ENCODE measurements at places on chromosomes 16 and 17.

DNA sequence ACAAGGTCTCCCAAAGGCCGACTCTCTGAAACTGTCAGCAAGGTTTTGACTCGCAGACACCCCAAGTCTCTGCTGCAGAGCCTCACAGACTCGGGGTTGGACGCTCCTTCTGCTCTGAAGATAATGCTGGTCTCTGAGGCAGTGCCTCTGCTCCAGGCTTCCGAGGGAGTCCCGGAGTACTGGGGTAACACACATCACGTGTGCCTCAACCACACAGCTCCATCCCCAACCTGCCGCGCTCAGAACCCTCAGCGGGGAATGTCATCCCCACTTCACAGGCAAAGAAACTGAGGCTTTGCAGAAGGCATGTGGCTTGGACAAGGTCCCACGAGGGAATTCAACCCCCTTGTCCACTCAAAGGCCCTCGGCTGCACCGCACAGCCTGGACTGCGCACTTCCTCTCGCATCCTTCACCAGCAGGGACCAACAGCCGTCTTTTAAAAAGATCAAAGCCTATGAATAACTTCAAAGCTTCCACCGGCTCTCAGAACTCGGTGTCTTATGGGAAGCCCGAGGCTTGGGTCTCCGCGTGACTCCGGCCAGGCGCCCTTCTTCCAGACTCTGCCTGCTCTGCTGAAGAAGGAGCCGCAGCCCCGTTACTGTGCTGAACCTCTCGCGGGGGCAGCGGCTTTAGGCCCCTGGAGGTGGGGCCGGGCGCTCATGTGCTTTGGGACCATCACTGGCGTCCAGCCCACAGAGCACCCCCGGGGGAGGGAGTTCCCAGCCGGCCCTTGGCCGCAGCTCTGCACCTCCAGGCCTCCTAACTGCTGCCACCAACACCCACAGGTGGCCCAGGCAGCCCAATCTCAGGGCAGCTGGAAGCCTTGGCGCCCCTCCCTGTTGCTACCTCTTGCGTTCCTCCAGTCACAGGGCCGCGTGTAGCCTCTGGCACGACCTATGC, 2.2 kb downstream of the TMEM204 start:
- no peak for DNase-seq

DNA sequence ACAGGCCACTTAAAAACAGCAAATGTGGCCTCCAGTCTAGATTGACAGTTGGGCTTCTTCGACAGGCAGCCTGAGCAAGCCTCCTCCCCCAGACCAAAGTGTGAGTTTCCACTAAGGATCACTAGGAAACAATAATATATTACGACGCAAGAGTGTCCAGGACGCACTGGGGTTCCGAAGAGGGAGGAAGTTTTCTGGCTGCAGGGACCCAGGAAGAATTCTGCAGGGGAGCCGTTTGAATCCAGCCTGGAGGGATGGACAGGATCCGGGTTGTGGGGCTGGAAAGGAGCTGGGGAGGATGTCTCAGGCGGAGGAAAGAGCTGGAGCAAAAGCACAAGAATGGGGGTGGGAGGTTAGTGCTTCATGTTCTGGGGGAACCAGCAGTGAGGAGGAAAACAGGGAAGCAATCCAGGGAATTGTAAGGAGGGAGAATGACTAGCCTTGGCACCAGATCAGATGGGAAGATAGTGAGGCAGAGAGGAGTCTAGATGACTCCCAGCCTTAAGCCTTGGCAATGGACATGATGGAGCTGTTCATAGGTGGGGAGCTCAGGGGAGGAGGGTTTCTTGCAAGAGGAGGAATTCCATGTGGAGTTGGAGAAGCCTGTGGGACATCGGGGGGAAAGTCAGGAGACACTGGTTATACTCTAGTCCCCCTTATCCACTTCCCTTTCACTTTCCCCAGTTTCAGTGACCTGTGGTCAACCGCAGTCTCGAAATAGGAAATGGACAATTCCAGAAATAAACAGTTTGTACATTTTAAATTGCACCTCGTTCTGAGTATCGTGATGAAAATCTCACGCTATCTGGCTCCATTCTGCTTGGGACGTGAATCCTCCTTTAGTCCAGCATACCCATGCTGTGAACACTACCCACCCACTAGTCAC, 26.6 kb downstream of the NGFR start:
- no peak for DNase-seq

GRCh38 chr17:16873174-16874035, 98.5 kb downstream of the TNFRSF13B start:
- DNase-seq: no peak

- DNase-seq: no peak
Measured at GRCh38 chr17:65020284-65020683, 36.3 kb downstream of the GNA13 start.

- DNase-seq: no peak
Measured at GRCh38 chr16:35733278-35733965, 2274.0 kb downstream of the TP53TG3F start.

- no peak for DNase-seq
Measured at GRCh38 chr16:1331712-1332617, 1.5 kb upstream of the BAIAP3 start.

- no peak for DNase-seq
Measured at GRCh38 chr17:13084420-13084819, 66.6 kb upstream of the ELAC2 start.

GRCh38 chr17:6070913-6071511, 833 bp downstream of the WSCD1 start:
- DNase-seq: no peak

DNA sequence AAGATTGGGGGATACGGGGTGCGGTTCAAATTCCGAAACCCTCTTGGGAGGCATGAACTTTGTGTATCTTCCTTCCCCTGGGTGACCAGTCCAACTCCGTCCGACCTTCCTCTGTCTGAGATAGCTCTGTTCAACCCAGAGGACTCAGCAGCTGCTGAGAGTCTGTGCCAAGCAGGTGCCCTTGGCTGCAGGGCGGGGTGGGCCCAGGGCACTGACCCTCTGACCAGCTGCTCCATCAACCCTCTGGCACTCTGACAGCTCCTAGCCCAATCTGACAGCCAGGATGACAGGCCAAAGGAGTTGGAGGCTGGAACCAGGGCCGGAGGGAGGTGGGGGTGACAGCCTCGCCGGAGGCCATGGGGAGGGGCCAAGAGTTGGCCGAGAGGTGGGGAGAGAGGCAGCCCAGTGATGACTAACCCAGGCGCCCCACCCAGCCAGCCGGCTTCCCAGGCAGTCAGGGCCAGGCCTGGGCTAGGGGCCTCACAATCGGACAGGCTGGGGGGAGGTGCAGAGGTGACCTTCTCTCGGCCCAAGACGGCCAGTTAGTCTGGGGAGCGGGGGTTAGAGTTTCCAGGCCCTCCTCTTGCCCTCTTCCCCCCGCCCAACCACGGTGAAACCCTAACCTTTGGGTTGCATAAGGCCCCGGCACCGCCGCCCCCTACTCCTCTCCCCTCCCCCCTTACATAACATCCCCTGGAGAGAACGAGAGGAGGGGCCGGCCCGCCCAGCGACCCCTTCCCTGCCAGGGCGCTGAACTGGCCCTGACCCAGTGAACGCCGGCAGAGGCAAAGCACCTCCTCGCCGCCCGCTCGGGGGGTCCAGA, 5.0 kb upstream of the TLCD2 start:
- DNase-seq: no peak

DNA sequence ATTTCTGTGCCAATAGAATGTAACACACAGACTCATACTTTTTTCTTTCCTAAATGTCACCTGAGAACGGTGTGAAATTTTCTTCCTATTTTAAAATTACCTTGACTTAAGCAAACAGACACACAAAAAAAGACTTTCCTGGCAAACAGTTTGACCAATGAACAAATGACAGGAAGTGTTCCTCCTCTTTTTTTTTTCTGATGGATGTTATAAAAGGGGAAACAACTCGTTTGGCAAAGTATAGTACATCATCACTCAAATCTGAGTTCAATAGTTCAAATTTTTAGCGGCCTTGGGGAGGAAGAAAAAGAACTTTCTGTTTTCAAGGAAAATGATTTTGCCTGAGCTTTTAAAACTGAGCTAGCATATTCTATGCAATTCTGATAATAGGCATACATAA, 19.8 kb downstream of the HS3ST3A1 start:
- no peak for DNase-seq

DNA sequence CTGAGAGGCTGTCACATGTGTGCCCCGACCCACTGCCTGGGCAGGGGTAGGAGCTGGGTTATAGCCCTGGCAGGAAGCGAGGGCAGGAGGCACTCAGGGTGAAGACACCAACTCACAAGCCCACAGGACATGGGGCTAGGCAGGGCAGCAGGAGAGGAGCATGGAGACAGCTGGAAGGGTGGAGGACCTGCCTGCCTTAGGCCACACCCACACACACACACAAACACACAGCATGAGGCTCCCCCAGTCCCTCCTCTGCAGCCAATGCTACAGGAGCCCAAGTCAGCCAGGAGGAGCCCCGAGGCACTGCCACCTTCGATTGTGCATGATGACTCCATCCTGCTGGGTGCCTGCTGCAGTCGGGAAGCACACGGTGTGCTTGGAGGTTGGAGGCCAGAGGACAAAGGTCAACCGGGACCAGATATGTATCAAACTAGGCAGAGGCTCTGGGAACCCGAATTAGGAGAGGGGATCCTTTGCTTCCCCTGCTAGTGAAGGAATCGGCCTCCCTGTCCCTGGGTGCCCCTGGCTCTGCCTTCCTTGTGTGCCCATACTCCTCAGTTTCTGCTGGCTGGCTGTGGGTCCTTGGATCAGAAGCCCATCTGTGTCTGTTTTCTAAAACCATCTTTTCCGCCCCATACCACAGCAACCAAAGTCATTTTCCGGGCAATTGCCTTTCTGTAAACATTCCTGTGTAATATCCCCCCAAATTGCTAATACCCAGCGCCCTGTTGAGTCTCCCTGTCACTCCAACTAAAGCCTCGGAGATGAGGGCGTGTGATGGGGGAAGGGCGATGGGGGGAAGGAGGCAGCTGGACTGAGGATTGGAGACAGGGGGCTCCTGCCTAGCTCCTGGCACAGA, 20.5 kb downstream of the SRCIN1 start:
- DNase-seq: no peak

DNA sequence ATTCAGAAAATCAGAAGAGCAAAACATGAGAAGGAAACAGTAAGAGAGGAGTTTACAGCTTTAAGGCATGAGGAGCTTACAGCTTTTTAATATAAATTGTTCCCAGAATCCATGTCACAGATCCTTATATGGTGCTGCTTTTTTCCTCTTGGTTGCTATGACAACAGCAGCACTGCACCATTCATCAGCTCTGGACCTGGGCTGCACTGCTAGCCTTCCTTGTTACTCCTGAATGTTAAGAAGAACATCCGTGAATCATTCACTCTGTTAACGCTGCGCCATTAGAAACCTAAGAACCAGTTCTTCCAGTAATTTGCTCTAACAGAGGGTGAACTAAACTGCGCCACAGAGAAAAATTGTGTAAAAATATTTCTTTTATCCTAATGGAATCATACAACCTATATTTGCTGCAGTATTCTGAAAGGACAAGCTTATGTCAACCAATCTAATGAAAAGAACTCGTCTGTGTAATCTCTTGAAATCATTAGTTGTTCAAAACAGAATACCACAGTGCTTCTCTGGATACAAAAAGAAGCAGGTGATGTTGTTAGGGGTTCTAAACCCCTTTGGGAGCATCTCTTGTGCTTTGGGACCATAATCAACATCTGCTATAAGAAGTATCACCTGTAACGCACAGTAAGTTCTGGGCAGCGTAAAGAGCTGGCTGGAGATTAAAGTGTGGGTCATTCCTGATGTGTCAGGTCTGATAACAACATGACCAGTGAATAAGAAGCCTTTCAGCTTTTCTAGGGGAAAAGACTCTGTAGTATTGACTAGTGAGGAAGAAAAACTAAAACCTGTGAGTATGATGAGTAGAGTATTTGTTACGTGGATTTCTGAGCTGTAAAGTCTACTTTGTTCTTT, 151.2 kb downstream of the TANC2 start:
- no peak for DNase-seq

DNA sequence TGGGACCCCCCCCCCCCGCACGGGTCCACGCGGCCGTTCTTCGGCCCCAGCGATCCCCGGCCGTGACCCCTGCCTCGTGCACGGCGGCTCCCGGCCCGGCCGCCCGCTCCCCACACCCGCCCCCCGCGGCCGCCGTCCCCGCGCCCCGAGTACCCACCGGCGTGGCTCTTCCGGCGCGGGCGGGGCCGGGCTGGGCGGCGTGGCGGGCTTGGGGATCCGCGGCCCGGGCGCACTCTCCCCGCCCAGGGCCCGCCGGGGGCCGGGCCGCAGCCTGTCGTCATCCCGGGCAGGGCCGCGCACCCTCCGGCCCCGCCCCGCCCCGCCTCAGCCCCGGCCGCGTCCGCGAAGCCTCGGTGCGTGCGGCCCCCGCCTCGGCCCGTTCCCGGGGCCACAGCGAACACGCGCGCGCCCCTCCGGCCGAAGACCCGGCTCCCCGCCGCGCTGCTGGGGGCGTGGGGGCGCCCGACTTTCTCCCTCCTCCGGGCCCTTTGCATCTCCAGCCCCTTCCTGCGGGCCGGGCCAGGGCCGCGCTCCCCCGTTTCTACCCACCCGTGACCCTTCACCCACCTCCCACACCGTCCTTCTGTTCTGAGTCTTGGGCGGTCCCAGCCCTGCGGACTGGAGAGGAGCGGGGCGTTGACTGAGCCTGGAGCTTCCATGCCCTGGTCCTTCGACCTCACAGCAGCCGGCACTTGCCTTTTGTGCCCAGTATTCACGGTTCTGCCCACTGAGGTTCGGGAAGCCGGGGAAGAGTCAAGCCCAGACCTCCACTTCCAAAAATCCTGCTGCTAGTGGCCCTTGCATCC, 840 bp downstream of the MYO1C start:
- DNase-seq: no peak

DNA sequence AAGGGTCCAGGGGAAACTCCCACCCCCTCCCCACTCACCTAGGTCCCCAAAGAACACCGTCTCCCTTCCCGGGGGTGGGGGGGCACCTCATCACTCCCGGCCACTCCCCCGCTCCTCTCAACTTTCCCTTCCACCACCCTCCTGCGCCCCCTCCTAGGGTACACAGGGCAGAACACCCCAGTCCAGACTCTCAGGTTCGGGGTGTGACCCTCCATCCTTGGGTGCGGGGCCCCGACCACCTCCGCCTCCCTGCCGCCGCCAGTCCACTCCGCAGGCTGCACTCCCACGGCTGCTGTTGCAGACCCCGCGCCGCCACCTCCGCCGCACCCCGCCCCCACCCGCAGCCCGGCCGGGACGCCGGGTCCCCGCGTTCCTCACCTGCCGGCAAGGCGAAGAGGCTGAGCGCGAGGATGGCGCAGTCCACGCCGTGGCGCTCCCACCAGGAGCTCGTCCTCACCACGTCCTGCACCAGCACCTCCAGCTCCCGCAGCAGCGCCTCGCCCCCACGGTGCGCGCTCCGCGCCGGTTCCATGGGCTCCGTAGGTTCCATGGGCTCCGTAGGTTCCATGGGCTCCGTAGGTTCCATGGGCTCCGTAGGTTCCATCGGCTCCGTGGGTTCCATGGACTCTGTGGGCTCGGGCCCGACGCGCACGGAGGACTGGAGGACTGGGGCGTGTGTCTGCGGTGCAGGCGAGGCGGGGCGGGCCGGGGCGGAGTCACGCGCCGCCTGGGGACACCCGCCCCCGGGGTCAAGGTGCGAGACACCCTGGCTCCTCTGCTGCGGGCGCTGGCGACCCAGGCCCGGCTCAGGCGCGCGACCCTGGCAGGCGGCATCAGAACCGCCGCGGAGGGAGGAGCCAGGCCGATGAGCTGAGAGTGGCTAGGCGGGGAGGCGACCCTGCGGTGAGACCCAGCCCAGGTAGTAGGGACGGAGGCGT, at the start of gene FADS6:
TSS of gene FADS6 (minus strand) at position 660 of the 938 bp plus-strand sequence. CDS start at position 622, 38 bp downstream.
- no peak for DNase-seq

GRCh38 chr17:41367426-41368075, 2.1 kb downstream of the KRT33B start:
- DNase-seq: no peak

- no peak for DNase-seq
Measured at GRCh38 chr16:51577621-51578303, 426.7 kb upstream of the SALL1 start.

GRCh38 chr17:8466873-8467272, 31.2 kb downstream of the NDEL1 start:
- DNase-seq: no peak

- DNase-seq: no peak
Measured at GRCh38 chr16:24970708-24971107, 44.5 kb downstream of the ARHGAP17 start.
